GM23248 (cell line): ENCODE measurements at places on chromosomes 3 and 15.

- DNase-seq, result no peak
Observed at GRCh38 chr3:87949879-87950208, 109.0 kb downstream of the CGGBP1 start.

GRCh38 chr3:54178376-54178775 is 56.0 kb downstream of the CACNA2D3 start:
- DNase-seq, result no peak

- DNase-seq, result peak; percentile 32
Observed at GRCh38 chr3:125148016-125148812, 64.3 kb downstream of the SLC12A8 start.

DNA sequence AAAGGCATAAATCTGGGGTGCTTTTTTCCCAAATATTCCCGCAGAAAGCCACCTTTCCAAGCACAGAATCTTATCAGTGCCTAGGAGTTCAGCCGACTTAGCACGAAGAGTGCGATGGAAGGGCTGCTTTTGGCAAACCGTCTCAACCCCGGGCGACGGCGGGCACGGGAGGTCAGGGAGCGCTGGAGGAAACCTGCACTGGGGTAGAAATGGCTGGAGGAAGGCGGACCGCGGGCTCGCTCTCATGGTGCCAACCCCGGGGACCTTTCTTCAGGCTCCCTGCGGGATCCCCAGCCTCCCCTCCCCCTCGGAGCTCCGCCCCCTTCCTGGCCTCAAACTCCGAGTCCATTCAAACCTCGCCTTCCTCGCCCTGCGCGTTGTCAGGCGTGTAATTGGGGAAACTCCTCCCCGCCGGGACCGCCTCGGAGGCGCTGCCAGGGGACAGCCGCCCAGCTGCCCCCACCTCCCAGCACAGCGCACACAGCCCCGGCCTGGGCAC is at the start of gene GABRG3:
Gene GABRG3, plus strand, starts transcription at position 470 of the 499 bp plus-strand sequence.
- no peak for DNase-seq

- no peak for DNase-seq
Observed at GRCh38 chr3:31486865-31487533, 45.7 kb upstream of the STT3B start.

DNA sequence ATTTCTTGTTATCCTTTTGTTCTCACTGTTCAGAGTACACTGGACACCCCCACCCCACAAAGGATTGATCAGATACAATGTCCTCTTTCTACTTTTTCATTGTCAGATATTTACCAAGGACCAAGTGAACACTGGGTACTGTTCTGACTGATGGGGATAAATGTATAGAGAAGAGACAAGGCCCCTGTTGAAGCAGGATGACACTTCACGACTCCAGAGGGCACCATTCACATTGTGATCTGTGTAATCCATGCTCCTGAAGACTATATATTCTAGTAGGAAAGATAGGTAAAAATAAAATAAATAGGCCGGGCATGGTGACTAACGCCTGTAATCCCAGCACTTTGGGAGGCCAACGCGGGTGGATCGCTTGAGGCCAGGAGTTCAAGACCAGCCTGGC is 7.2 kb upstream of the CRYGS start:
- no peak for DNase-seq

DNA sequence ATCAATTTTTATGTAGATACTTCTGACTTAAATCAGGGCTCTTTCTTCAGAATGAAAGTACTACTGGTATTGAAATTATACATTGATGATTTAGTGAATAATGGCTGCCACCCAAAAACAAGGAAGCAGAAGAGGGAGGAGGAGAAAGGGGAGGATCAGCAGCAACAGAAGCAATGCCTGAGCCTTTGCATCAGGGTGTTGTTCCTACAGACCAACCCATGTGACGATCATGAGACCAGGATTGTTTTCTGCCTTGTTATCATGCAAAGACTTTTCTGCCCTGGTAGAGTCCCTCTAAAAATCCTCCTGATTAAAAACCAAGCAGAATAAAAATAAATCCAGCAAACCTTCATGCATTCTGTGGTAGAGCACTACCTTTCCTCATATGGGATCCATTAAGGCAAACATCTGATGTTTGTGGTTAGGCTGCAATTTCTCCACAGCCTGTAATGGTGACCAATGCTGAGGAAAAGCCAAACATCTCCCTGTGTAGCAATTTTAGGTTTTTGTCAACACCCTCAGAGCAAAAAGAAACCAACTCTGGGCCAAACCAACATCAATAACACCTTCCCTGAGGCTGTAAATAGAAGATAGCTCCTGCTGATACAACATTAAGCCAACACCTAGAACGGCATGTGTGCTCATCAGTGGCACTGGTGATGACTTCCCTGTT is 191.7 kb downstream of the ATP8B4 start:
- peak; percentile 83 for DNase-seq

GRCh38 chr3:79473993-79474392 is 293.8 kb downstream of the ROBO1 start:
- DNase-seq, result peak; percentile 32

- DNase-seq, result peak; percentile 70
Observed at GRCh38 chr3:31945738-31946052, 35.4 kb downstream of the OSBPL10 start.

DNA sequence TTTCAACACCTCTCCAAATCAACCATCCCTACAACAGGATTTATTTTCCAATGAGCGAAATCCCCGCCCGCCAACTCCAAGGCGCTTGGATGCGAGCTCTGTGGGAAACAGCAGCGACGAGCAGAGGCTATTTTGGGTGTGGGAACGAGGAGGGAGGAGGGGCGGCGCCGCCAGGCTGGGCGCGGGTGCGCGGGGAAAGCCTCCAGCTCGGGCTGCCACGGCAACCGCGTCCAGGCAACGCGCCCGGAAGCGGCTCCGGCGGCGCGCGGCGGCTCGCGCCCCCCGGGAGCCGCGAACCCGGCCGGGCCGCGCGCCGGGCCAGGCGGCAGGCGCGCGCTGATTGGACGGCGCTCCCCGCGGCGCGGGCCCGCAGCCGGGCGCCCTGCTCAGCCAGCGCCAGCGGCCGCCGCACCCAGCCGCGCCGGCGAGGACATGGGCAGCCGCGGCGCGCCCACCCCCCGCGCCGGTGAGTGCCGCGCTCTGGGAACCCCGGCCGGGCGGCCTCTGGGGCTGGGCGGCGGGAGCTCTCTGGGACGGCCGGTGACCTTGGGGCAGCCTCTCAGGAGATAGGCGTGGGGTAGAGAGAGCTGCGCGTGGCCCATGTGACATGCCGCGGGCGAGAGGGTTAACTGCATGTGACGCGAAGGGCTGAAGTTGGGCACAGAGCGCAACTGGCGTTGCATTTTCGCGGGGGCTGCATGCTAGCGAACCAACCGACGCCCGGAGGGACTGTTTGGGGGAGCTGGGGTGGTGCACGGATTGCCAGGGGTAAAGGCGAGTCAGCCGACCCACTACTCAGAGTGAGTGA is at the start of gene FAM81A:
Gene FAM81A, plus strand, starts transcription at position 370 of the 808 bp plus-strand sequence. CDS start 20,441 bp downstream, outside the sequence.
- DNase-seq, result peak; percentile 77

DNA sequence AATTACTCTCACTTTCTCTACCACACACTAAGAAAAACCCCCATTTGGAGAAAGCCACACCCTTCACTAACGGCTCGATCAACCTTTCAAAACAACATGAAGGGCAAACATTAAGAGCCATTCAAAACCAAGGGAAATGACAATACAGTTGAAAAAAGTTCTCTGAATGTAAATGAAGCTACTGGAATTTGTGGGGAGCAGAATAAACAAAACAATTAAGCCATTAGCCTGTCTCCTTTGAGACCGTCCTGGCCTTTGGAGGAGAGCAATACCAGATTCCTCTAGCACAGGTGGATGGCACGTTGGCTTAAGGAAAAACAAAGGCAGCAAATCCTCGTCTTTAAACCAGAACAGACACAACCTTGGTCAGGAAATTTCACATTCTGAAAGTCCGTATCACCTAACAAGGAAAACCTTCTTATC is 18.7 kb downstream of the MYO1E start:
- no peak for DNase-seq

DNA sequence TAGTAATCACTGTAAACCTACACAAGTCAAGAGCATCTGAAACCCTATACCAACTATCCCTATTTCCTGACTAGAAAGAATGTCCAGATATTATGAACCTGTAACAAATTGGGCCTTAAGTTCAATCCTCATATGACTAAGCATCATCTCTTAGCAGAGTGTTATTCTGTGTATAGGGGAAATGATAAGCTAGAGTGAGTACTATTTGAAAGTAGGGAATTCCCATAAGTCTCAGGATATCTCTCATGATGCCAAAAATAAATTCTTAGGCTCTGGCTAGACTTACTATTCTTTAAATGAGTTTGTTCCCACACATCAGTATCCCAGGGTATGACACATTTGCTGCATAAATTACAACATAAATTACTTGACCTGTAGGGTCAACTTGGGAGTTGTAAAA is 15.3 kb downstream of the MRPL47 start:
- DNase-seq, result peak; percentile 23

DNA sequence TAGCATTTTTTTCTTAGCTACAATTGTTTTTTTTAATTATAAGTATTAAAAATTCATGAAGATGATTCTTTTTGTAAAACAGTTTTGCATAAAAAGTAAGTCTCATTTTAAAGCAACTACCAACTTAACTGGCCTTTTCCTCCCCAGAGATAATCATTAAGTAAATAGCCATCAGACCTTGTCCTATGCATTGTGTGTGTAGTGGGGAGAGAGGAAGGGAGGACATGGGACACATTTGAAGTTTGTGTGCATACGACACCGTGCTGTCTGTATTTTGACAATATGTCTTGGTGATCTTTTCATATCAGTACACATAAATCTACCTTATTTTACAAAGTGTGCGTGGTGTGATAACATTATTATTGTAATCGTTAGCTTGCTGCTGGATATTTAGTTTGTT is 8.1 kb downstream of the SNRPN start:
- DNase-seq, result no peak

DNA sequence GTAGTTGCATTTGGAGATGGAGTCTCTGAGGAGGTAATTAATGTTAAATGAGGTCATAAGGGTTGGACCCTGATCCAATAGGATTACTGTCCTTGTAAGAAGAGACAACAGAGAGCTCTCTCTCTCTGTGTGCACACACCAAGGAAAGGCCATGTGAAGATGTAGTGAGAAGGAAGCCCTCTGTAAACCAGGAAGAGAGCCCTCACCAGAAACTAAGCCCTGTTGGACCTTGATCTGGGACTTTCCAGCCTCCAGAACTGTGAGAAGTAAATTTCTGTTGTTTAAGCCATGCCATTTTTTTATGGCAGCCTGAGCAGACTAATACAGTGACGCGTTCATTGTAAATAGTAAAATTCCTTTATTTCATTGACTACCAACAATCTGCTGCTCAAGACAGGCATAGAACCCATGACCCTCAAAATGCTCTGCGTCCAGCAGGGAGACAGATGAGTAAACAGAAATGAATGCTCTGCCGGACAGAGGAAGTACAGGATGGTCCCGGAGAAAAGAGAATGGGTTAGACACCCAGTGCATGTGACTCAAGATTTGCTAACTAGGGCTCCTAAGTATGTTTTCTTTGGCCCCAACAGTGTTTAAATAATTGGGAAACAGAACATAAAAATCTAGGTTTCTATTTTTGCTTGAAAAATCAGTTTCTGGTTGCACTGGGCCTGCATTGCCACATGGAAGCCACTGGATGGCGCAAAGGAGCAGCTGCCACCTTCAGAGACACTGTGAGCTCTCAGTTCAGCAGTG is 37.9 kb upstream of the TNFAIP8L3 start:
- DNase-seq, result peak; percentile 94
